ENCODE measurements at places on chromosomes 4 and X. TPM values are rescaled to one million over a fixed set of nuclear protein-coding genes. Genes with fewer than 3 reads are reported as not detected.

GRCh38 chr4:128517739-128518510 lies 230.3 kb upstream of the PGRMC2 start:
- peak; percentile 92 for DNase-seq

- no peak for DNase-seq
Measured at GRCh38 chr4:177461606-177462005, 19.4 kb upstream of the AGA start.

GRCh38 chrX:118823263-118824172 lies at the start of gene ZCCHC12:
ZCCHC12 (plus strand) TSS chrX:118823824; CDS start chrX:118825245, 1,421 bp downstream.
- no peak for DNase-seq

Gene BEX5
- total RNA-seq = not detected

Gene NWD2
- not detected for total RNA-seq

DNA sequence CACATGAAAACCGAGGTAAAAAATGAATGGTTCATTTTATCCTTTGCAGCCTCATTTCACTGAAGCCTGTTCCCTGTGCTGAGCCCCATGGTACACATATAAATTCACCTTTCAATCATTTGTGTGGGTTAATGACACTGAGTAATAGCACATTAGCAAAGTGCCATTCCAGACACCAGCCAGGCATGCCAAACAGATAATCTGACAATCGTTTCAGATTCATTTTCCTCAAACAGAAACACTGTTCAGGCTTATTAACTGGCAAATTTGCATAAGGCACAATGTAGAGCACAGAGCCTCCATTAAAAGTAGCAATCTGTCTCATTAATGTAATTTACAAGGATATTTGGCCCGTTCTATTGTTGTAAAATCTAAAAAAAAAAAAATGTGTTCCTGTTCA lies 76.2 kb downstream of the UNC5C start:
- no peak for DNase-seq

- DNase-seq = no peak
Measured at GRCh38 chr4:86060341-86060740, 299.5 kb downstream of the MAPK10 start.

- no peak for DNase-seq
Measured at GRCh38 chr4:2852481-2852921, 8.9 kb downstream of the ADD1 start.

- DNase-seq = no peak
Measured at GRCh38 chrX:42460706-42461105, 317.3 kb downstream of the PPP1R2C start.

Gene TLR10
- total RNA-seq = not detected

GRCh38 chrX:125681058-125681457 lies 361.4 kb downstream of the TEX13C start:
- DNase-seq = no peak

- DNase-seq = no peak
Measured at GRCh38 chr4:52870225-52870624, 8.1 kb downstream of the RASL11B start.

GRCh38 chrX:133771086-133771646 lies 214.2 kb downstream of the GPC3 start:
- DNase-seq = no peak
